ENCODE measurements at places on chromosomes 2 and 18.

GRCh38 chr18:11514267-11514666 lies 95.1 kb upstream of the SLC35G4 start:
- no peak for DNase-seq

DNA sequence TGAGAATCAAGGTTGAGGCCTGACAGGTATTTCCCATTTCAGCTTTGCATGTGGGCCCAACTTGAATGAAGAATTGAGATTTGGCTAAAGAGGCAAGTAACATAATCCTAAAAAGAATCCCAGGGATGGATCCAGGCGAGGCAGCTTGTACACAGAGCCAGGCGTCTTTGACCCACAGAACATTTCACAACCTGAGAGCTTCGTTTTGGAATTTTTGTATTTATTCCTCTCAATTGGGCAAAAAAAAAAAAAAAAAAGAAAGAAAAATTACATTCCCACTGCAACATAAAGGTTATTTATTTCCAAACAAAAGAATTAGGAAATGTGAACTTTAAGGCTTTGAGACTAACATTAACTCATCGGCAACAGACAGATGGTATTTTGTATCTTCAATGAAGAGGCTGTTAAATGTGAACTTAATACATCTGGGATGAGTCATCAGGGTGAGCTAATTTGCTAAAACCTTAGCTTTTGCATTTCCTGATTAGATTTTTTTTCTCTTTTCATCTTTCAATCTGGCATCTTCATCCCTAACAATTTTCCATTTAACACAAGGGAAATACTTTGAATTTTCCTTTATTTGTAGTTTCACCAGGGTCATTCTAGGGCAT lies 478.5 kb upstream of the TNP1 start:
- DNase-seq: no peak

DNA sequence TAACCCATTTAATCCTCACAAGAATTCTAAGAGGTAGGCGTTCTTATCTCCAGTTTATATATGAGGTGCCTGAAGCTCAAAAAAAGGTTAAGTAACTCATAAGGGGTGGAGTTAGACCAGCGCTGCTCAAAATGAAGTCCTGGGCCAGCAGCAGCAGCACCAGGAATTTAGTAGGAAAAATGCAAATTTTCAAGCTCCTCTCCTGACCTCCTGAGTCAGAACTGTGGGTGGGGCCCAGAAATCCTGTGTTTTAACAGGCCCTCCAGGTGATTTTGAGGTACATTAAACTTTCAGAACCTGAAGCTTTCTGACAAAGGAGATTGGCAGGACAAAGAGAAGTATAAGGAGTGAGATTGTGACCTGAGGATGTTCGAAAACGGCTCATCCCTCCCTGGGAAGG lies 66.0 kb upstream of the CCDC85A start:
- DNase-seq: no peak

DNA sequence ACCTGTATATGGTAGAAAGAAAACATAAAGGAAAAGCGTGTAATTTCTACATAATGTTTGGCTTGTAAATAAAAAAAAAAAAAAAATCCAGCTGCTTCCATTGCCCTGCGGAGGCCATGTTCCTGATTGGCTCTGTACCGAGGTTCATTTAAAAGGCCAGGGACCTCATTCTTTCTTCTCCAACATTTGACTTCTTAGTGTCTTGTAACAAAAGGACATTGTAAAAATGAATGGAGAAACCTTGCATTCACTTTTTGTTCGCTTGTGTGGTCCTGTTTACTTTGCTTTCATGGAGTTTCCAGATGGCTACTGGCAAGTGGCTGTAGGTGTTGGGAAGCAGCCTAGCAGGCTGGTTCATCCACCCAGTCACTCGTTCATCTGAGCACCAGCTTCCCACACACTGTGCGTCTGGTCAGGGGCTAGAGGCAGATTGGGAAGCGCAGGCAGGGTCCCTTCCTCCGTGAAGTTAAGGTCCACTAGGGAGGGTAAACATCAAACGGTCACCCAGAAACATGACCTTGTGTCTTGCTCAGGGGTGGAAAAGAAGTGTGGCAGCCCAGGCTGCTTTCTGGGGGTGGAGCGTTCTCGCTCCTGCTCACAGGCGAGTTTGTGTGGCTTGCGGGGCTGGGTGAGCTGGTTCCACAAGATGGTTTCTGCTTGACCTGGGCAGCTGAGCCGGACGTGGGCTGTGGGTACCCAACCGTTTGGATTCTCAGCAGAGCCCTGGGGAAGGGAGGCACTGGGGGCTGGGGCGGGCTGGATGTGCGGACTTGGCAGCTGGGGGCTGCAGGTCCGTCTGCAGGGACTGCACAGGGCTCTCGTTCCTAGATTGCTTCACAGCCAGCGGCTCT lies 260.7 kb downstream of the AGAP1 start:
- DNase-seq: no peak

DNA sequence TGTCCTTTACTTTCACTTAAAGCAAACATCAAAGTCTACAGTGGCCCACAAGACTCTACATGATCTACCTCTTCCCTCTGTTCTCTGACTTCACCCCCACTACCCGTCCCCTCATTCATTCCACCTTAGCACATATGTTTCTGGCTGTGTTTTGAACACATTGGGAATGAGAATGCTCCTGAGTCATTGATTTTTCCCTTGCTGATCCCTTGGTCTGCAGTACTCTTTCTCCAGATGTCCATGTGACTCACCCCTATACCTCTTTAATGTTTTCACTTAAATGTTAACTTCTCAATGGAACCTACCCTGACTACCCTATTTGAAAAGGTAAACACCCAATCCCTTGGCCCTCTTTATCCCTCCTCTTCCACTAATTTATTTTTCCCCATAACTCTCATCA lies 30.7 kb upstream of the FRZB start:
- no peak for DNase-seq

DNA sequence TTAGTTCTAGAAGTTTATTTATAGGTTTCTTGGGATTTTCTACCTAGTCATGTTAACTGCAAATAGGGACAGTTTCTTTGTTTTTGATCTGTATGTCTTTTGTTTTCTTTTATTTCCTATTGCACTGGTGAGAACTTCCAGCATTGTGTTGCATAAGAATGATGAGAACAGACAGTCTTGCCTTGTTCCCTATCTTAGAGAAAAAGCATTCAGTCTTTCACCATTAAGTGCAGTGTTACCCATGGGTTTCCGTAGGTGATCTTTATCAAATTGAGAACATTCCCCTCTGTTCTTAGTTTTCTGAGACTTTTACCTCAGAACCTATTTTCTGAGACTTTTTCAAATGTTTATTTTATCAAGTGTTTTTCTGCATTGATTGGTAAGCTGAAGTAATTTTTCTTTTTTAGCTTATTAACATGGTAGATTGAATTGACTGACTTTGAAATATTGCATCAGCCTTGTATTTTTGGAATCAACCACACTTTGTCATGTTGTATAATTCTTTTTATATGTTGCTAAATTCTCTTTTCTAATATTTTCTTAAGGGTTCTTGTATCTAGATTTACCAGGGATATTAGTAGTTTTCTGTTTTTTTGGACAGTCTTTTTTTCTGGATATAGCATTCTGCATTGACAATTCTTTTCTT lies 17.2 kb downstream of the MFSD6 start:
- no peak for DNase-seq

DNA sequence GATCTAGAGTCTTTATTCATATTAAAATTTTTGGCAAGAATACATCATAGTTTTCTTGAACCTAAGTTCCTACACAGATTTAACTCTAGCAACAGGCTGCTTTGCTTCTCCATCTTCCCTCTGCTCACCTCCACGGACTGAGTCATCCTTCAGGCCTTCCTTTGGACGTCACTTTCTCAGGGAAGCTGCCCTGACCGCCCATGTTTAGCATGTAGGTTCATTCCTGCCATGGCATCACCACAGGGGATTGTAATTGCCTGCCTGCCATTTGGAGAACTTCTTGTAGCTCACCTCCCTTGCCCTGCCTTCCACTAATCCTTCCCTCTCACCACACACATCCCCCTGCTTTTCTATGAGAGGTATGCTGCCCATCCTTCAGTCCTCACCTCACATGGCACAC lies 43.9 kb upstream of the B3GNT2 start:
- DNase-seq: no peak

DNA sequence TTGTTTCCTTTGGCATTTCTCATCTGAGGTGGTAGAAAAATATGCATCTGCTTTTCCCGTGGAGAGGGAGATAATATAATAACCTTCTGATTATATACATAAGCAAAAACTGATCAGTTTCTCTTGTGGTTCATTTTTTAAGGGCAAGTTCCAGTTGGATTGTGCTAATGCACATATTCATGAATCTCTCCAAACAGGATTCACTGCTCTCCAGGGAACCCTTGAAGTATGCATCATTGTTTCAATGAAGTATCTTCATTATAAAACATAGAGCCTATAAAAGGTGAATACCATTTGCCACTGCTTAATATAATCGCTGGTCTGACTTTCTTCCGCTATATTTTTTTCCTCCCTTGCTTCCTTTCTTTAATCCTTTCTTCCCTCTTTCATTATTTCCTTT lies 384.7 kb downstream of the FIGN start:
- DNase-seq: no peak

DNA sequence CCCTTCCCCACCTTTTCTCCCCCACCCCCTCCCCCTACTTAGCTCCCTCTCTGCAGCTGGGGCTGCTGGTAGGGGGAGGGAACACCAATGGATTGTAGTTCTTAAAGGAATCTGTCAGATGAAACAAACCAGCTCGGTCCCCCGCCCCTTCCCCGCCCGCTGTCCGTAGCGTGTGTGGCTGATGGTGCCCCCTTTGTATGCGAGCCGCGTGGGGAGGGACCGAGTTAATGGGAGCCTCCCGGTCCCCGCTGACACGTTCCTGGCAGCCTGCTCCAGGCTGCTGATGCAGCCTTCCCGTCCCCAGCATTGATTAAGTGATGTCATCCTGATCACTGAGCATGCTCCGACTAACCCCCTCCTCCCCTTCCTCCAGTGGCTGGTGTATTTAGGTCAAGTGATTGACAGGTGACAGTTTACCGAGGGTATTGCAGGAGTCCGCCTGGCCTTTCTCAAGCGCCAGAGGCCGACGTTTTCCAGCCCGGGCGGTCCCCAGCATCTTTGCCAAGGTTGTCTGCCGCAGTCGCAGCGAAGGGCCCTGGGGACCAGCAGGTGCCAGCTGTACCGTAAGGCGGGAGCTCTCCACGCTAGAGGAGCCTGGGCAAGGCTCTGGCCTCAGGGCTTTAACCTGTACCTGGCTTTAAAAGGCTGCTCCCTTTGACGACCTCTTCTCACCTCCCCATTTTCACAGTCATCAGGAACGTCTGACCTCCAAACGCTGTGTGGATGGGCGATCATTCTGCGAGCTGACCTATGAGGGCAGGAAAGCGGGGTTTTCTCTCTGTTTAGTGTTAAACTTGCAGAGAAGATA lies 1.8 kb downstream of the KIF5C start:
- DNase-seq: peak; percentile 47

GRCh38 chr2:98517636-98518035 lies 73.0 kb downstream of the INPP4A start:
- DNase-seq: no peak

- no peak for DNase-seq
Measured at GRCh38 chr2:33498291-33498956, 22.0 kb downstream of the RASGRP3 start.

DNA sequence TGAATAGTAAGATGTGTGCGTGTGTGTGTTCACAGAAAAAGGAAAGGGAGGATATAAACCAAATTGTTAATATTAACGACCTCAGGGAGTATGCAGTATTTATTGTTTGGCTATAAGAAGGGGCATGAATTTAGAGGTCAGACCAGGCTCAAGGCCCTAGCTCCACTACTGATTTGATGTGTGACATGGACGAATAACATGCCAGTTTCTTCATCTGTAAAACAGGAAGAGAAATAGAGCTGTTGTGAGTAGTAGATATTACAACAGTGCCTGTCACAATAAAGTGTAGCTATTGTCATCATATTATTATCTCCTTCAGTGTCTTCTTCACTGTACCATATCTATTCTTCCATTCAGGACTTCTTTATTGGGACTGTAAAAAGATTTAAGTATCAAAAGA lies 4.1 kb upstream of the MAT2A start:
- no peak for DNase-seq

GRCh38 chr2:149330127-149331022 lies at the start of gene LYPD6:
Gene LYPD6 (plus strand): TSS chr2:149330587. CDS start chr2:149437709, 107,122 bp downstream.
- DNase-seq: no peak
